CD4-positive, alpha-beta T cell treated with Interferon alpha-2 for 1 hour (primary cell): ENCODE measurements at places on chromosomes 12 and 14.

- no peak for DNase-seq
Measured at GRCh38 chr14:90426663-90427062, 29.8 kb downstream of the CALM1 start.

GRCh38 chr12:114476159-114476558 lies 70.2 kb upstream of the TBX5 start:
- no peak for DNase-seq

- DNase-seq, result no peak
Measured at GRCh38 chr12:83186419-83186818, 499.7 kb downstream of the TMTC2 start.

- no peak for DNase-seq
Measured at GRCh38 chr12:101018540-101018939, 191.5 kb downstream of the SLC5A8 start.

DNA sequence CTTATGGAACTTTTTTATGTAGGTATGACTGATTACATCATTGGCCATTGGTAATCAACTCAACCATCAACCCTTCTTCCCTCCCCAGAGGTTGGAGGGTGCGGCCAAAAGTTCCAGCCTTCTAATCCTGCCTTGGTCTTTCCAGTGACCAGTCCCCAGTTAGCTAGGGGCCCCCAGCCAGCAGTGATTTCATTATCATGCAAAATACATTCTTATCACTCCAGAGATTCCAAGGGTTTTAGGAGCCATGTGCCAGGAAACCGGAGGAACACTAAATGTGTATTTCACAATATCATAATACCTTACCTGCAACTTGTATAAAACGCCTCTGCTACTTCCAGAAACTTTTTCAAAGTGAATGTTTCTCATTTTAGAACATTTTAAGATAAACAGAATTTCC lies 181.5 kb upstream of the PELI2 start:
- DNase-seq, result no peak

DNA sequence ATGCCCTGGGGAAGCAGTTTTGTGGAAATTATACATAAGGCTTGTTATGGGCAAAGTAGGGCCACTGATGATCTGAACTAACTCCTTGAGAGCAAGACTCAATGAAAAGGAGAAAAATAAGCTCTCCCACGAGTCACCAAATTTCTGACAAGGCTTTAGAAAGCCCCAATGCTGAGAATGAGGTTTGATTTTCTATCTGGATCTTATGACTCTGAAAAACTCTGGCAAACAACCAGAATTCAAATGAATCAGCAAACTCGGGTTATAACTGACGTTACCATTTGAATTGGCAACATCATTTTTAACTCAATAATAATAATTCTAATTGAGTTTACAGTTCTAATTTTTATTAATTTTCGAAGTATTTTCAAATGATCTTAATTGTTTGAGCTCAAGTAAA lies 79.1 kb downstream of the KCNK10 start:
- DNase-seq, result no peak

- no peak for DNase-seq
Measured at GRCh38 chr12:93146263-93146939, 217.3 kb upstream of the EEA1 start.

DNA sequence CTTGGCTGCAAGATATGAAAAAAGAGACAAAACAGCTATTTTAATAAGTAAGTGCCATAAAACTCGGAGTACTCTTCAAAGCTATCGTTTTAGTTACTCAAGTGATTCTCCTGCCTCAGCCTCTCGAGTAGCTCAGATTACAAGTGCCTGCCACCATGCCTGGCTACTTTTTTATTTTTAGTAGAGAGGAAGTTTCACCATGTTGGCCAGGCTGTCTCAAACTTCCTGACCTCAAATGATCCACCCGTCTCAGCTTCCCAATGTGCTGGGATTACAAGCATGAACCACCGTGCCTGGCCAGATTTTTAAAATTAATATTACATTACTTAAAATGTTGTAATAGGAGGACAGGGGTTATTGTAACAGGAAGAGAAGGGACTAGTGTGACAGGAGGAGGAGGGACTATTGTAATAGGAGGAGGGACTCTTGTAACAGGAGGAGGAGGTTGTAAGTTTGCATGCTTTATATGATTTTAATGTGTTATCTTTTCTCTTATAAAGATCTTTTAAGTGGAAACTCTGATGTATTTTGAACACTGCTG lies 61.3 kb downstream of the KITLG start:
- no peak for DNase-seq

GRCh38 chr14:23449314-23449713 lies 13.9 kb upstream of the MYH7 start:
- no peak for DNase-seq

DNA sequence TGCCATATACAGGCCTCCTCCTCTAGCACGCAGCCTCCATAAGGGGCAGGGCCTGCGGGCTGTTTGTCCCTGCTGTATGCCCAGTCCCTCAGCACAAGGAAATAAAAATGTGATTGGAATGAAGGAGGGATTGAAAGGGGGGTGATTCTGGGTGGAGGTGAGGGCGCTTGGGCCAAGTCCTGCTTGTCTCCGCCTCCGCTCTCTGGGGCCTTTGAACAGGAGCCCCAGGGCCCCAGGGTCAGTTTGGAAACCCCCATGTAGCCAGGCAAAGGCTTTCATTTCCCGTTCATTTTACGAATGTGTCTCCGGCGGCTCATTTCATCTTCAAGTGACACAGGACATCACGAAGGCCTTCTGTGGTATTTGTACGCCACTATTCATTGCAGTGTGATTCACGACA lies 4.5 kb upstream of the CACNA2D4 start:
- no peak for DNase-seq

DNA sequence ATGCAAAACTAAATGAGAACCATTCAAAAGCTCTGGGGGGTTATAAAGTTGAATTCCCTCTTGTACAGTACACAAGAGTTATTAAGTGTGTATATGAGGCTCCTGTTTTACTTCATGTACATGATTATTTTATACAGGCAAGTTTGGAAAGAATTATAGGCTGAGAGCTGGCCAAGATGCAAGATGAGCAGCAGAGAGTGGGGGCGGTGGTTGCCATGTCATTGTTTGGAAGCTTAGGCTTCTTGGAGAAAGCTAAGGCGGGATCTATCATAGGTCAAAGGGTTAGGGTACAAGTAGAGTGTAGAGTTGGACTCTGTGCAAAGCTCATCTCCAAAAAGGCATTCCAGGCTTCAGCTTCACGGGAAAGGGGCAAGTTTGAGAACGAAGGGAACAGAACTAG lies 297.1 kb upstream of the TBX3 start:
- DNase-seq, result no peak

DNA sequence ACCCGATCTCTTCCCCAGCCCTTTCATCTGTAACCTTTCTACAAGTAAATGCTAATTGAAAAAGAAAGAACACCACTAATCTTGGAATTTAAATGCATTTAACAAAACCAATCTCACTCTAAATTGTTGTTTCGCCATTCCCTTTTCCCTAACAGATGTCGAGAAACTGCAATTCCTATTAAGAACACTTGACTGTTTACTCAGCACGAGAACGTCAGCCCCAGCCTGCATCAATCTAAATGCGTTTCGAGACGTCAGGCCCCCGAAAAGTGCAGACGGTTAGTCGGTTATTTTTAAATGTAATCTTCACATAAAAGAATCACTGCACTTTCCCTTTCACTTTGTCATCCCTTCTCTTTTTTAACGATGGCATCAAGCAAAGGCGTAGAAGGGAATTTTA lies 837.6 kb downstream of the VRK1 start:
- DNase-seq, result peak; percentile 50

- DNase-seq, result no peak
Measured at GRCh38 chr14:98542316-98542715, 729.7 kb downstream of the BCL11B start.

- DNase-seq, result peak; percentile 44
Measured at GRCh38 chr14:52325126-52325525, 11.0 kb downstream of the PTGER2 start.

GRCh38 chr14:61518403-61518802 lies 176.9 kb upstream of the HIF1A start:
- DNase-seq, result no peak

DNA sequence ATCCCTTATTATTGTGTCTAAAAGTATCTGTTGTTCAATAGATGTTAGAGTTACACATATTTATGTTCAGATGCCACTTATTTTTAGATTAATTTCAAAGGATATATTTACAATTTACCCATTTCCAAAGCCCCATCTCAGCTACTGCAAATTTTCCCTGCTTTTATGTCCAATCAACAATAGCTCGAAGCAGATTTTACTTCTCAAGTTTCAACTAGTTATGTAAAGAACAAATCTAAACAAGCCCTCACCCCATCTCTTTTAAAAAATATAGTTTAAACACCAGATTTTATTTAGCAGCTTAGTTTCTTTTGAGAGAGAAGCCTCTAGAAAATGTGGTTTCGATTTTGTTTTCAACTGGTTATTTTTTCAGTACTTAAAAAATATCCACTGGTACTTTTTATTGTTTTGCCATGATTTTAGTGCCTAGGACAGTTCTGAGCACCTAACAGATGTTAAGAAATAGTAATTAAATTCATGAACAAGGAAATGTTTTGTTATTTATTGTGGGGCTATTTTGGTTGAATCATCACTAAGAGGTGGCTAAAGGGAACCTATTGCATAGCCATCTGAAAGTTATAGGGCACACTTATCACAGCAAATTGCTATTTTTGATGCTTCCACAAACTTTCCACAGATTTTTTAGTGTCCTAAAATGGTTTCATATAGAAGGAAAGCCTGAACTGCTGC lies 96.2 kb upstream of the BMP4 start:
- DNase-seq, result no peak

GRCh38 chr12:39294715-39295114 lies 148.2 kb downstream of the KIF21A start:
- DNase-seq, result no peak

DNA sequence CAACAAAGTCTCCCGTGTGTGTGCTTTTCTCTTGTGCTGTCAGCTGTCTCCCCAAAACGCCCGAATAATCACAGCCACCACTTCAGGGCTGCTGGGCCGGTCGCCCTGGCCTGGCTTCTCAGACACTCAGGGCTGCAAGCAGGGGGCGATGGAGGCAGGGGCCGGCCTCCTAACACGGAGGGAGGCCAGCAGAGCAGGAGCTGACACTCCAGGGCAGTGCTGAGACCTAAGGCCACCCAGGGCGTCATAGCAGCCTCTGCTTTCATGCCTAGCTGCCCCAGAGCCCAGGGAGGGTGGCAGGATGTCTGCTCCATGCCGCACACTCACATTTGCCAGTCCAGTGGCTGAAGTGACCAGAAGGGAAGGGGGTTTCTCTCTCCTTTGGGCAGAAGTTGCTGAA lies 25.6 kb downstream of the STX2 start:
- DNase-seq, result no peak

DNA sequence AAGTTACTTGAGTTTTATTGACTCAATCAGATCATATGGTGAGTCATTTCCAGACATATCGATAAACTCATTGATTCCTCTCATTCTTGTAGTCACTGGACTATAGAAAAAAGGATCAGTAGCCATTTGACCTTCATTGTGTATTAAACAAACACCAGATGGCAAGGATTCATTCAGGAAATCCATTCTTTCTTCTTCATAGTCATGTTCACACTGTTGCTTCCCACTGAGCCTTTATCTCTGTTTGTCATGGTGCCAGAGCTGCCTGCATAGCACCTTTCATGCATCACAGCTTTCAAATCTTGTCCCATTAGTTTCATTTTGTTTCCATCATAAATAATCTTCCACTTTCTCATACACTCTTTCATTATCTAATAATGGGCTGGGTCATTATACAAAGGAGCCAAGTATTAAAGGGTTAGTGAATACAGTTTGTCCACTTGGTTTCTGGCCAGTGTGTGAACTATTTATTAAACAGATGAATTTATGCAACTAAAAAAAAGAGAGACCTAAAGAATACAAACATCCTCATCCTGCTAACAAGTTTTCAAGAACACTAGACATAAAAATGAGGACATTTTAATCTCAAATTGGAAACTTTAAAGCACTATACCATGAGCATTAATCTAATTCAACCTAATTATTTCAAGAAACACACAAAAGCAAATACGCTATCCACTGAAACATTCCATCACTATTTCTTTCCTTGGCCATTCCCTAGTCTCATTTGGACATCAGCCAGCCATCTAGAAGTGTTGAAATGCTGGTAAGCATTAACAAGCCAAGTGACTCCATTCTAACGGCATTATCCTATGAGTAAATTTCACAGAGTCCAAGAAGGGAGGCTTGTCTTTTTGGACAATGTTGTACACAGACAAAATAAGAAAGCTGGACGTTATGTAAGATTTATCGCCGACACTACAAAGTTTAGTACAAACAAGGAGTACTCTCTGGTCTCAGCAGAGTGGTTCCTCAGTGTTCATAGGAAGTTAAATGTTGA lies 476.5 kb downstream of the FOXG1 start:
- no peak for DNase-seq

- no peak for DNase-seq
Measured at GRCh38 chr14:91919814-91920213, 27.7 kb downstream of the FBLN5 start.

GRCh38 chr12:66800046-66800445 lies 121.2 kb upstream of the GRIP1 start:
- DNase-seq, result no peak

DNA sequence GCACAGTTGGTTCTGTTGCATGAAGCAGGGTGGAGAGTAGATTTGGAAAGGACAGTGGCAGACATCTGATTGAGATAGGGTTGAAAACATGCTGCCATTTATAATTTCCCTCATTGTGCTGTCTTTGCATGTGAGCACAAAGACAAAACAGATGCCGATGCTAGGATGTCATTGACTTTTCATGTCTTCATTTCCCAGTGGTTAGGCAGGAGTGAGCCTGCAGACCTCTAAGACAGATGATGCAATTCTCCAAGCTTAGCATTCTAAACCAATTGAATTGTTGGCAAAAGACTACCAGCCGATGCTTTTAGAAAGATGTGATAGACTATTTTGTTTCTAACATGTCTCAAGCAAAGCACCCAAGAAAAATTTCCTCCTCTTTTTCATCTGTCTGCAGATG lies 37.1 kb upstream of the PELI2 start:
- no peak for DNase-seq

DNA sequence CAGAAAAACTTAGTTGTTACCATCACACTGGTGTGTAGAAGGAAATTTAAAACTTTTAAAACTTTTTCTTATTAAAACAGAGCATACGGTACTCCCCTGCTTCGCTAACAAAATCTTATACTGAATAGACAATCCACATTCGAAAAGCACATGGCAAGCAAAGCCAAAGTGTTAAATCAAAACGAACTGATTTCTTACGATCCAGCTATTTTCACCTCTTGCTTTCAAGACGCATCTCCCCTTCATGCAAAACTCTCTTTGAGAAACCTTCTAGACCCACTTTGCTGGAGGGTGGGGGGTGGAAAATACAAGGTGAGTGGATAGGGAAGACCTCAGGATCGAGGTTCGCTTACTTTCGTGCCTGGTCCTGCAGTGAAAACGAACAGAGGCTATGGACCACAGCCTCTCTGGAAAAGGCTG lies 328 bp downstream of the INTS13 start:
- no peak for DNase-seq

- DNase-seq, result no peak
Measured at GRCh38 chr12:66217342-66217917, 28.4 kb downstream of the IRAK3 start.

DNA sequence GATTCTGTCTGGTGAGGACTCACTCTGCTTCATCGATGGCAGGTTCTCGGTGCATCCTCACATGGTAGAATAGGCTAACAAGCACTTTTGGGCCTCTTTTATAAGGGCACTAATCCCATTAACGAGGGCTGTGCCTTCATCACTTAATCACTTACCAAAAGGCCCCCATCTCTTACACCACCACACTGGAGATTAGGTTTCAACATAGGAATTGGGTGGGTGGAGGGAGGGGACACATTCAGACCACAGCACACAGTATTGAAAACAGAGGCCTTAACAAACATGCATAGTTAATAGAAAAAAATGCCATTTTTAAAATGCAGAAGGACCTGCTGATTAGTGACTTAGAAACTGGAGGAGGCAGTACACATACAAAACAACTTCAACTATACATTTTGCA lies 61.6 kb downstream of the SPPL3 start:
- no peak for DNase-seq
